ENCODE measurements at places on chromosomes 3 and 15.

- DNase-seq = no peak
Measured at GRCh38 chr3:112101916-112102315, 15.7 kb downstream of the C3orf52 start.

DNA sequence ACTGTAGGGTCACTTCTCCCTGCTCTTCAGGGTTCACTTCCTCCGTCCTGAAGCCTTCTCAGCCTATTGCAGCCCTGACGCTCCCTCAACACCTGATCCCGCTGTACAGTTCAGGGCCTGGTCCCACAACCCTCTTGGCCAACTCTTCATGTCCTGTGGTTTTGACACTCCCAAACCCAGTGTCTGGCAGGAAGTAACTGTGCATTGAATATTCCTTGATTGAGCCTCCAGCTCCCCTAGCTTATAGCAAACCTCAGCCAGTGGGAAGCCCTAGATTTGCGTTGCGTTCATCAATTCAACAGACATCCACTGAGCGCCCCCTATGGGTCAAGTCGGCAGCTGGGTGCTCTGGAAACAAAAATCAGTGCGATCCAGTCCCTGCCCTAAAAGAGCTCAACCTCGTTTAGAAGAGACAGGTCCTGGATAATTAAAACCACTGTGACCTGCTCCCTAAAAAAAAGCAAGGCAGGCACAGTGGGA lies 13.5 kb downstream of the UBAP1L start:
- DNase-seq = no peak

- no peak for DNase-seq
Measured at GRCh38 chr3:131849616-131850015, 185.2 kb downstream of the CPNE4 start.

GRCh38 chr3:128229106-128229857 lies 76.0 kb downstream of the EEFSEC start:
- DNase-seq = no peak

- no peak for DNase-seq
Measured at GRCh38 chr3:184795522-184796190, 16.3 kb upstream of the VPS8 start.

DNA sequence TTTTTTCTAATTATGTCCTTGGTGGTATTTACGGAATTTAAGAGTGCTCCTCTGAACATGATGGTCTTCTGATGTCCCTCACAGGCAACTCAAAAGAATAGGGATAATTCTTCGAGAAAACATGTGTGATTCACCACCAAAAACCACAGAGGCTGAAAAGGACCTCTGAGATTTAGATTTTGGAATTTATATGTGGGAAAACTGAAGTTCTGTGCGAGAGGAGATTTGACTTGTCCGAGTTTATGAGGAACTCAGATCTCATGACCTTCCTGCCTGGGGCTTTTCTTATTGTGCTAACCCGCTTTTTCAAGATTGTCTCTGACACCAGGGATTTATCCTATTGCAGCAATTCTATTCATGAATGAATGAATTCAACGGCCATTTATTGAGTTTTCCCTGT lies 142.4 kb downstream of the FAM43A start:
- DNase-seq = no peak

DNA sequence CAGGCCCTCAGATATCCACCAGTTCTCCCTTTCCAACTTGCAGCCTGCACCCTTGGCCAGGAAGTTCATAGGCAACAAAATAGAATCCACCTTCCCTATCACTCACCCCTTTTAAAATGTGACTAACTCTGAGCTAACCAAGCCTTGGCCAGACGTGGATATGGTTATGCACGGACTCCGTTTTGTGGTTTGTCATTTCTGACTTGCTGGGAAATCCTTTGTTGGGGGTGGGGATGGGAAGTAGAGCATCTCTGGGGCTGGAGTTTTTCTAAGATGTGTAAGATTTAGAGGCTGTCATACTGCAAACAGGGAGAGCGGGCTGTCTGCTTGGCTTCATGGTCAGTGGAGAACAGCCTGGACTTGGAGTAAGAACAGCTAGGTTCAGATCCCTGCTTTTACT lies 62.6 kb downstream of the SMAD3 start:
- DNase-seq = no peak

DNA sequence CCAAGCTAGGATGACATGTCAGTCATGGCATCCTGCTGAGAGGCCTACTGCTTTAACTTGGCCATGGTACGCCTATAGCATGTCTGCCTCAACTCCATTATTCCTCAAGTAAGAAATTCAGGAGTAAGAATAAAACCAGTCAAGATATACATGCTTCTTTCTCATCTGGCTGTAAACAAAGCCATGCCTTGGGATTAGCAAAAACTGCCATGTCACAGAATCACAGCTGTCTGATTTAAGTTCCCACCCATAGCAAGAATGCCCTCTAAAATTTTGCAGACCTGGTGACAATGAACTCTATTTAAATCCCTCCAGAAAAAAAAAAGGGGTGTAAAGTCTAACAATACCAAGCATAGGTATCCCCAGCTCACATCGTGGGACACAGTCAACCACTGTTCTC lies 55.6 kb upstream of the ACAN start:
- DNase-seq = no peak

- no peak for DNase-seq
Measured at GRCh38 chr3:97388774-97389173, 375.8 kb upstream of the ARL6 start.

GRCh38 chr3:167728632-167729323 lies 5.9 kb downstream of the PDCD10 start:
- no peak for DNase-seq

GRCh38 chr15:34327906-34328305 lies 9.7 kb downstream of the SLC12A6 start:
- no peak for DNase-seq

DNA sequence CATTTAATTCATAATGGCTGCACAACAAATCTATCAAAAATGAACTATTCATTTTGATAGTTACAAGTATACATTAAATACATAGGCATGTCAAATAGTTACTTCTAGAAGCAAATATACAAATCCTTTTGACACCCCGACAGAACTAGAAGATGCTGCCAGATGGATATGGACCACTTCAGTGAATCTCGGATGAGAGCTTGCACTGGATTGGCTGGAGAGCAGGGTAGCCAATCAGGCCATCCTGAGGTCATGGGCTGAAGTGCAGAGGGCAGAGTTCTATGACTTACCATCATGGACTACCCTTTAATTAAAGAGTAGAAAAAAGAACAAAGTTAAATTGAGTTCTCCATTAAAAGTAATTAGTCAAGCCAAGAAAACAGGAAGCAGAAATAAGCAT lies 8.3 kb downstream of the CCNL1 start:
- DNase-seq = no peak

GRCh38 chr3:119604878-119605277 lies 7.2 kb downstream of the PLA1A start:
- no peak for DNase-seq

DNA sequence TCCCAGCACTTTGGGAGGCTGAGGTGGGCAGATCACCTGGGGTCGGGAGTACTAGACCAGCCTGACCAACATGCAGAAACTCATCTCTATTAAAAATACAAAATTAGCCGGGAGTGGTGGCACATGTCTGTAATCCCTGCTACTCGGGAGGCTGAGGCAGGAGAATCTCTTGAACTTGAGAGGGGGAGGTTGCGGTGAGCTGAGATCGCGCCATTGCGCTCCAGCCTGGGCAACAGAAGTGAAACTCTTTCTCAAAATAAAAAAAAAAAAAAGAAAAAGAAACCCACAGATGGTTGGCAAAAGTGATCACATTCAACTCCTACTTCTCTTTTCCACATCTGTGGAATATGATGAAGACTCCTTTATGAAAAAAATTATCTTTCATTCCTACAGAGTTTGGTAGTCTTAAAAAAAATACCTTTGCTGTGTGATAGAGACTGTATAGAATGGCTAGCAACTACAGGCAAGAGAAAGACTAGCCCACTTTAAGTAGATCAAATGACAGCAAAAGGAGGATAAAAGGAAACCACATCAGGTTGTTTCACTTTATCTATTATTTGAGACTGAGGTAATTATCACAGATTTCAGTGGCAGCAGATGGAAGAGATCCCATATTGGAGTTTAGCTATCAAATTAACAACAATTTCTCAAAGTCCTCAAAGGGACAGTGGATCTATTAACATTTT lies 172.9 kb upstream of the TSPAN3 start:
- DNase-seq = no peak

DNA sequence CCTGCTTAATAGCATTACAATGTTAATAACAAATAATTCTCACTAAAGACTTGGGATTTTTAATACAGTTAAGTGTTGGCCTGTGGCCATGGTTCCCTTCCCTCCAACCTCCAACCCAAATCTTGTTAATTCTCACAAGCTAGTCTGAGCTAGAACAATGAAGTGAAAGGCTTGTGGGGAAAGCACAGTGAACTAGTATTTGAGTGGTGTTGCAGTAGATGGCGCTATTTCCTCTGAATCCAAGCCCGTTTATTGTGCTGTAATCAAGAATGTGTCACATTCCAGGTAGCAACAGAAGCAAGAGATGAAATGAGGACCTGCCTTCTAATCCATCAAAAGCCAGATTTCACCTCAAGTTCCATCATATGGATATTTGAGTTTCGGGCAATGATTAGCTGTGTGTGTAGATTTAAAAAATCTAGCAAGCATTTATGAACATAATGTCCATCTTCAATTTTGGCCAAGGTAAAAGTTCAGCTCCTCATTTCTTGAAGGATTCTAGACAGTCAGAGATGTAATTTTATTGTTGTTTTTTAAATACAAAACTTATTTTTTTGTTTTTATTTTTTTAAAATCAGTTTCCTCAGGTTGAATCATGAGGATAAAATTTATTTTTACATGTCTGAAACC lies 160.7 kb downstream of the SQOR start:
- DNase-seq = no peak

DNA sequence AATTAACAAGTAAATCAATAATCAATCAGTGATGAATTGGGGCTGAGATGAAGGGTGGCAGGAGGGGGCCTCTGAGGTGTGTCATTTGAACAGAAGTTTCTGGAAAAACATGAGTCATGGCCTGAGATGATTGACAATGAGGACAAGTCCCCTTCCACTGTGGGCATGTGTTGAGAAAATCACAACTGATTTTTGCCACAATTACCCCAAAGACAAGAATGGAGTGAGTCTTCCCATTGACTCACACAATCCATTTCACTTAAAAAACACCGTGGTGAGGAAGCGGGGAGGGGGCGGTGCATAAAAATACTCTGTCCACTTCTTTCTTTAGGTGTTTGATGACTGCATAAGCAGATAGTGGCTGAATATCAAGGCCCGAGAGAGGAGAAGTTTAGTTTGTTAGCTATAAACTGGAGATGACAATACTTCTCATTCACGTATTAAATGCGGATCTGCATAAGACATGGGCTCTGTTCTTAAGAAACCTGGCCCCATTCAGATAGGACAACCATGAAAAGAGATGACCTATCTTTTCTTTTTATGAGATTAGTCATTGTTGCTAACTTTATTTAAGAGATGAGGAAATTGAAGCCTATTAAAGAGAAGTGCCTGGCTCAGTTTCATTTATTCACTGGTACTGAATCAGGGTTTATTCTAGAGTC lies 34.7 kb downstream of the SHC4 start:
- DNase-seq = no peak

DNA sequence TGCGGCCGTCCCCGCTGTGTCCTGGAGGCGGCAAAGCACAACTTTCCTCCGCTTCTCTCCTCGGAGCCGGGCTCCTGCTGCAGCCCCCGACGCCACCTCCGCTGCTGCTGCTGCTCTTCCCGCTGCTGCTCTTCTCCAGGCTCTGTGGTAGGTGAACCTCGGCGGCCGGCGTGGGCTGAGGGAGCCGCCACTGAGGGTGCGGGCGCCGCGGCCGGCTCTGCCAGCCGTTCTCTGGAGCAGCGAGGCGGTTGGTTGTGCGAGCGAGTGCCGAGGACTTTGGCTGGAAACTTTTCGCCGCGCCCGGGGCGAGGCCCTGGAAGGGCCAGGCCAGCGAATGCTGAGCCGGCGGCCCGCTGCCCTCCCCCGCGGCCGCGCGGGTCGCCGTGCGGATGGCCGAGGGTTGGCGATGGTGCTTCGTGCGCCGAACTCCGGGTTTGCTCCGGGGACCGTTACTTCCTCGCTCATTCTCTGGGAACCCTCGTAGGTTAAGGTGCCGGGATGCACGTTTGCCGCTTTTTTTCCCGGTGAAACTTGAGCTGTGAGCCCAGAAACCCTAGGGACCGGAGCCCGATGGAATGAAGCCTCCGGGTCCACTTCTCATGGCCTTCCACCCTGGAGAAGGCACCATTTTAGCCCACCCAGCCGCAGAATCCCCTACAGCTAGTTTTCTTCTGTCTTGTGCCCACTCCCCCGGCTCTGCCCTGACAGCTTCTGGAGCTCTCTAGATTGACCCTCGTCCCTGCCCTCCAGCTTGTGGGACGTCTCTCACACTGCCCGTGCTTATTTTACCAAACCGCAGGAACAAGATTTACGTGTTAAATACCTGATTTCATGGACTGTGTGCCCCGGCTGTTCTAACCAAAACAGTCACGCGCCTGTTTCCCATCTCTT lies 660 bp downstream of the NECTIN3 start:
- DNase-seq = no peak

DNA sequence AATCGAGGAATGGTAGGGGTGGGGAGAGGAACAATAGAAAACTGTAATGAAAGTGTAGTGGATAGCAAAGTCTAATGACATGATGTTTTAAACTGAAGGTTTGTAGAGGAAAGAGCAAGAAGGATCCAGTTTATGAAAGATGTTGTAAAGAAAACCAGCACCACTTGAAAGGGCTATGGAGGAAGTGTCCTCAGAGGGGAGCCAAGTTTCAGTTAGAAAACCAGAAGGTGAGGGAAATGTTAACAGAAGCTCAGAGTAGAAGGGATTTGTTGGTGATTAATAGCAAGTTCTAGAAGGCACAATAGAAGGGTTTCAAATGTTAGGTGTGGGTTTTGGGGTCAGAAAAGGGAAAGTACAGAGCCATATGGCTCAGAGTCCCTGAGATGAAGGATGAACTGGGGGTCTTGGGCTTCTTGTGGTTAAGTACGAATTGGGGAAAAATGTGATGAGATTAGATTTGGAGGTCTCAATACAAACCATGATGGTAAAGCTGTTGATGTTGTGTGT lies 33.8 kb upstream of the LRRC58 start:
- no peak for DNase-seq

DNA sequence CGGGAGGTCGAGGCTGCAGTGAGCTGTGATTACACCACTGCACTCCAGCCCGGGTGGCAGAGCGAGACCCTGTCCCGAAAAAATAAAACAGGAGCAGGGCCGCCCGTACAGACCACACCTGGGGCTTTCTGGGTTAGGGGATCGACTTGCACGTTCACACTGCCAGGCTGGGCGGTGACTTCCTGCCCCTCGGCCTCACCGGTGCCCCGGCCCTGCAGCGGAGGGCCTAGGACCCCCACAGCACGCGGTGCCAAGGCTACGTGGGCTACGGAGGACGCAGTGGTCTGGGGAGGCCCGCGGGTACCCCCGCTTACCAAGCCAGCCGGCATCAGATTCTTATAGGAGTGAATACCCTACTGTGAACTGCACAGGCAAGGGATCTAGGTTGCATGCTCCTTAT lies 11.6 kb upstream of the TTC14 start:
- no peak for DNase-seq

GRCh38 chr15:29849716-29850115 lies 27.4 kb upstream of the TJP1 start:
- DNase-seq = no peak

- no peak for DNase-seq
Measured at GRCh38 chr3:113151461-113152031, 59.8 kb upstream of the BOC start.

Measured in activated CD8-positive, alpha-beta memory T cell treated with anti-CD3 and anti-CD28 coated beads for 1 hour (primary cell).